ENCODE measurements at places on chromosomes 16 and 17.

DNA sequence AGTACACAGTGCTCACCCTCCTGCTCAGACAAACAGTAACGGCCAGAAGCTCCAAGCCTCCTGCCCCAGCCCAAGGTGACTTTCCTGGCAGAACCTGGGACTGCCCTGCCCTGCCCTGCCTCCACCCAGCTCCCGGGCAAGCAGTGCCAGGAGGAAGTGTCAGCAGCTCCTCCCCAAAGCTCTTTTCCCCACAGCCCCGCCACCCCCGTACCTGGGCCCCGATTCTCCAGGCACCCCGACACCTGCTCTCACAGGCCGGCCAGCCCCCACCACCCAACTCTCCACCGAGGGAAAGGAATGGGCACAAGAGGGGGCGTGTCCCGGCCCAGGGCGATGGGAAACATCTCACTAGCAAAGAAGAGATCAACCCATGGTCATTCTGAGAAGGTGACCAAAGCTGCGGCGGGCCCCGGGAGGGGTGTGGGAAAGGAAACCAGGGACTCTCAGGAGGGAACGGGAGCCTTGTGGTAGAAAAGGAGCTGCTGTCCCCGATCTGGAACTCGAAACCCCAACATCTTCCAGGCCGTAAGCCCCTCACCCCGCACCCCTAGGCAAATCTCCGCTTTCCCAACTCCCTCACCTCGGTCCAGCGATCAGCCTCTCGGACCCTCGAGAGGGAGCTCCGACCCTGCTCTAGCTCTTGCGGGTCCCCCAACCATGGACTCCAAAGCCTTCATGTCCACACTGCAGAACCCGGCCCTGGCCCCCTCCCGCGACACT, 1.2 kb downstream of the BCAR1 start:
- DNase-seq, result no peak

GRCh38 chr17:45367216-45367615, 50.4 kb upstream of the MAP3K14 start:
- DNase-seq, result no peak

DNA sequence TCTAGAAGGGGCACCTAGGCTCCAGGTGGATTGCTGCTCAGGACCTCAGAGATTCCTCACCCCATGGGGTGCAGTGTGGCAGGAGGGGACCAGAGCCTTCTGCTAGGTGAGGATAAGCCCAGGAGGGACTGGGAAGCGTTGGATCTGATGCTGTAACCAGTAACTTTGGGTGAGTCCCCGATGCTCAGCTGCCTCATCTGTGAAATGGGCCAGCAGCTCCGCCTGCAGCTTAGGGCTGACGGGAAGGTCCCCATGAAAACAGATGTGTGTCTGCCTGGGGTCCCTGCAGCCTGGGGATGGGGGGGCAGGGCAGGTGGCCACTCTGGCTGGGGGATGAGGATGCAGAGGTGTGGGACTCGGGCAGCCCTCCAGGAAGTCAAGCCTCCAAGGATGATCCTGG, 2.7 kb upstream of the CASKIN1 start:
- no peak for DNase-seq

- peak; percentile 75 for DNase-seq
Measured at GRCh38 chr17:49515196-49515770, 20.2 kb downstream of the NGFR start.

DNA sequence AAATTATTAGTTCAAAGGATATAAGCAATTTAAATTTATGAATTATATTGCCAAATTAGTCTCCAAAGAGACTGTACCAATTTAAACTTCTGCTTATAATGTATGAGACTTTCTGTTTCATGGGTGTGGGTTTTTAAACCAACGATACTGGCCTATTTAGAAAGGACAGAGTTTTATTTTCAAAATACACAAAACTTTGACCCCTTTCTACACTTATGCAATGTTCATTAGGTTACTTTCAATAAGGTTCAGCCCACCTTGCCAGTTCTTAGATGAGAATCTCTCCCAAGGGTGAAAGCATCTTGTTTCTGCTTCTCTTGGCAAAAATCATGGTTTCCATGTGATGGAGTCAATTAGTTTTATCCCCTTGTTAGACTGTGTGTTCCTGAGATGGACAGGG, 84.7 kb downstream of the MYO1D start:
- no peak for DNase-seq

- DNase-seq, result no peak
Measured at GRCh38 chr16:51150165-51150887, 744 bp downstream of the SALL1 start.

- DNase-seq, result no peak
Measured at GRCh38 chr16:84806256-84806889, 13.4 kb upstream of the CRISPLD2 start.

All from putamen (tissue), 1 donor.